ENCODE measurements at places on chromosomes 3 and 15.

DNA sequence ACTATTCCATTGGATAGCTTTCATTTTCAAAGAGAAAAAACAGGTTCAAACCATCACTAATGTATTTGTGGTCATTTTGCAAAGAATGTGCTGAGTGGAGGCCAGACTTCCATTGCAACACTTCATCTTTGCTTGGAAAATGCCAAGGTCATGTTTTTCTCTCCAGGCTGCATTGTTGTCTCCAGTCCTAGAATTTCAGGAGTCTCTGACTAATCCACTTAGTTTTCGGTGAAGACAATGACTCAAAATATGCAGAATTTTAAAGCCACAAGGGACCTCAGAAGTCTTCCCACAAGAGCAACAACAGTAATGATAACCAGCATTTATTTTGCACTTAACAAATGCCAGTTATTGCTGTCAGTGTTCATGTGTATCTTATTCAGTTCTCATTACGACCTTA, 277.0 kb downstream of the RYR3 start:
- no peak for DNase-seq

DNA sequence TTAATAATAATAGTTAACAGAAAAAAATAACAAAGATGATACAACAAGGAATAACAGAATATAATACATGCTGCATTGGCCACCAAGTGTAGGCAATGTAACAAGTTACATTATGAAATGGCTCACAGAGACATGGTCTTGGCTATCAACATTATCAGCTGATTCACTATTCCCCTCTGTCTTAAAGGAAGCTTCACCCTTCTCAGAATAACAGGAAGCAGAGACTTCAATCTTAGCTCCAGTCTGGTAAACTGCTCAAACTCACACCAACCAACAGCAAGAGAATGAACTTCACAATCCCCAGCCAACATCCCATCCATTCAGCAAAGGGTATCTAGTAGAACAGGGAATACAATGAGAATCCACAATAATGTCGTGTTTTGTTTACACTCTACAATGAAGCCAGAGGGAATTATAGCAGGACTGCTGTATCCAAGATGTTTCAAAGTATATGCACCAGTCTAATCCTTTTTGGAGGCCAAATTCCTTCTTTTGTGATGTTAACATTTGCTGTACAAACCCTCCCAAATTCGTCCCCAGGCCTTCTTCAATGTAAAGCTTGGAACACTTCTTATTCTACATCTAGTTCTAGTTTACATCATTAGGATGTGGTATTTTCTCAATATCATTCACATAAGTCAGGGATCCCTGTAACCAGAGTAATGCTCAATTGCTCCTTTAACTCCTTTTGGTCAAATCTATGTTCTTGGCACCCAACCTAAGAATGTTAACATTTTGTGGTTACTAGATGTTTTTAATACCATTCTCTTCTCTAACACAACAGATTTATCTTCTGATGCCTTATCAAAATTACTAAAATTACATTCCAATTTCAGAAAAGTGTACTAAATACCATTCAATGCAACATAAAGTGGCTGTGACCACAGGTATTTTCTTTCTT, 52.4 kb upstream of the CMSS1 start:
- DNase-seq: no peak

GRCh38 chr3:25038922-25039321, 389.1 kb upstream of the RARB start:
- no peak for DNase-seq

- DNase-seq: no peak
Observed at GRCh38 chr15:77527831-77528231, 104.9 kb downstream of the LINGO1 start.

- DNase-seq: no peak
Observed at GRCh38 chr3:122681284-122681973, 790 bp downstream of the PARP14 start.

GRCh38 chr3:65500398-65501306, 538.1 kb downstream of the MAGI1 start:
- no peak for DNase-seq

DNA sequence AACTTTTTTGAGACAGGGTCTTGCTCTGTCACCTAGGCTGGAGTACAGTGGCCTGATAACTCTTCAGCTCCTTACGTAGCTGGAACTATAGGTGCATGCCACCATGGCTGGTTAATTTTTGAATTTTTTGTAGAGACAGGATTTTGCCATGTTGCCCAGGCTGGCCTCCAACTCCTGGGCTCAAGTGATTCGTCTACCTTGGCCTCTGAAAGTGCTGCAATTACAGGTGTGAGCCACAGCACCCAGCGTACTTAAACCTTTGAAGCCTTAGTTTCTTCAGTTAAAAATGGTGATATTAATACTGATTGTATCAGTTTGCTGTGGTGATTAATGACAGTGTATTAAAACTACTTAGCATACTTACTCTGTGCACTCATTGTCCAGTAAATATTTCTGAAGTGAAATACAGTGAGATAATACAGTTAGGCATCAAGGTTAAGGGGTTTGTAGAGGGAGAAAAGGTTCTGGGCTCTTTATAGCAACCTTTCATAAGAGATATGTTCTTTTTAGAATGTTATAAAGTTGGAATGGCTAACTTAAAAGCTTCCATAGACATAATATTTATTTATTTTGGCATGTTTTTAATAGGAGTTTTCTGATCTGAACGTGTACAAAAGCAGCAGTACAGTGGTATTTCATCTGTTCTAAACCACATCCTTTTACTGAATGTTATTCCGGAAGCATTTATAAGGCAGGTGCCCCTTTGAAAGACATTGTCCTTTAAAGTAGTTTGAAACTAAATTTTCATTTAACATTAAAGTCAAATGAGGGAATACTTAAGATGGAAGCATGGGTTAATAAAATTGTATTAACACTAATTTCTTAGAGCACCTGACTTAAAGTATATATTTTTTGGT, 23.6 kb downstream of the NCK1 start:
- DNase-seq: no peak

DNA sequence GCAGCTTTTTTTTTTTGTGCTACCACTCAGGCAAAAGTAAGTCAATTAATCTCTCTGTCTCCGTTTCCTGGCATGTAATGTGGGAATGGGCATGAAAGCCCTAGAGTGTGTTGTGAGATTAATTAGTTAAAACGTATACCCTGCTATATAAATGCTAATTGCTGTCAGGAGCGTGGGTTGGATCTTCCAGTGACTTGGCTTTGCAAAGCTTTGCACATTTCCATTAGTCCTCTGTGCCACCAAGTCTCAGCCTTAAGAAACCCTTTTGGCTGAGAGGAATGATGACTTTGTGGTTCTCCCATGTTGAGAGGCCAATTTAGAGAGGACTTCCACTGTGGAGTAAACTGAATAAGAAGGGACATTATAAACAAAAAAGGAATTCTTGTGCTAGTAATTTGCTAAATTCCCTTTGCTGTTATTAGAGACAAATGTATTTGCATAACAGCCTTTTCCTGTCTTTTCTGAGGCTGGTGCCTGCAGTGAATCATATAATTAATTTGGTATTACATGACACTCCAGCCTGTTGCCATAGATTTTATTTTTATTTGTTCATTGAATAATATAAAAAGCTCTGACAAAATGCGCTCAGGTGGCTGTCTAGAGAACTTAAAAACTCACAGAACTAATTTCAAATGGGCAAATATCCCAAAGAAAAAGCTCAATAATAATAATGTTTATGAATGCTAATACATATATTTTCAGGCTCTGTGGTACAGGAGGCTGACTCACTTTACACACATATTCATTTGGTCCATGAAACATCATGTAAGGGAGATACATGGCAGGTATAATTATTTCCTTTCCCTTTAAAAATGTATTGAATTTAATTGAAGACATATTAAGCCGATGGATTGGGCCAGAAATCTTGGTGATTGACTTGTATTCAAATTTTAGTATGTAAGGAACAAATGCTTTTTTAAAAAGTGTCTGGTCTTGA, 82.7 kb downstream of the IL1RAP start:
- no peak for DNase-seq

DNA sequence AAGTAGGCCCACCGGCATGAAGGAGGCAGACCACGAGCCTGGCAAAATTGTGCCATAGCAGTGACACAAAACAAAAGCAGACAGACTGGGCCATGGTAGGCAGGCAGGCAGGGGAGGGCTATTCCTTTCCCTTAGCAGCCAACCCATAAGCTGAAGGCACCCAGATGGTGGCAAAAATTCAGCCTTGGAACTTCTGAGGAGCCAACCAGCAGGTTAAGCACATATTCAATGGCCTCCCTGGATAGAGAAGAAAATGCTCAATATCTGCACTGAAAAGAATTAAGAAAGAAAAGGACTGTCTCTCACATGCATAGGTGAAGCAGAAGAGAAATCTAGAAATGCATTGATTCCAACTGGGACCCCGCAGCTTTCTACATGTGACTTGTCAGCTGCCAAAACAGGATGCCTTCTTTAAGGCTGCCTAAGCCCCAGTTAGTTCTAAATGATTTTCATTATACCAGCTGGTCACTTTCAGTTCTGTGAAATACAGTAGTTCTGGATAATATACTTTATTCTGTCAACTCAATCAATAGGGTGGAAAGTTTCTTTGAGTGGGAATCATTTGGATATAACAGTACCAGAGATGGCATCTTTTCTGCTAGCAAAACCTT, 2.7 kb downstream of the PRICKLE2 start:
- no peak for DNase-seq

GRCh38 chr3:71262364-71263265, 320.9 kb downstream of the FOXP1 start:
- DNase-seq: no peak

DNA sequence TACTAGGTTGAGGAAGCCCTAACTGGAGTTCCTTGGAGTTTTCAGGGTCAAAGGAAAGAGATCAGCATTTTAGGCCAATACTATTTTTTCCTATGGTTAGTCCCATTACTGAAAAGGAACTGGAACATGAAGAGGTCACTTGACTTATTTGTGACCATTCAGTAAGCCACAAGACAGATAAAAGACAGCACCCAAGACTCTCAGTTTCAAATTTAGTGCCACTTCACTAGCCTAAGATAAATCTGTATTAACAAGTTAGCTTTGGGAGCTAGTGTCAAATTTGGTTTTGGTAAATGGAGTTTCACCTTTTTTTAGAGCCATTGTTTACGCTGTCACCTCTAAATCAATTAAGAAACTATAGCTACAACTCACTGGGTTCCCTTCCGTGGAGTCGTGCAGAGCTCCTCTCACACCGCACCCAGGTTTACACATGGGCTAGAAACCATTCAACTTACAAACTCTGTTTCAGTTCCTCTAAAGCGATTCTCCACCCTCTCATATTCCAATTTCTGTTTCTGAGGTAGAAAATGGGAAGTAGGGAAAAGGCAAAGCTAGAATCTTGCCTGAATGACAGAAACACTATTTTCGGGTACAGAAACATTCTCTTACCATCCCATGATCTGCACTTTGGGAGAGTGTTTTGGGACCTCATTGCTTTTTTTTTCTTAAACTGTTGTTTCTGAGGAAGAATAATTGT, 14.4 kb downstream of the CCDC32 start:
- DNase-seq: no peak

DNA sequence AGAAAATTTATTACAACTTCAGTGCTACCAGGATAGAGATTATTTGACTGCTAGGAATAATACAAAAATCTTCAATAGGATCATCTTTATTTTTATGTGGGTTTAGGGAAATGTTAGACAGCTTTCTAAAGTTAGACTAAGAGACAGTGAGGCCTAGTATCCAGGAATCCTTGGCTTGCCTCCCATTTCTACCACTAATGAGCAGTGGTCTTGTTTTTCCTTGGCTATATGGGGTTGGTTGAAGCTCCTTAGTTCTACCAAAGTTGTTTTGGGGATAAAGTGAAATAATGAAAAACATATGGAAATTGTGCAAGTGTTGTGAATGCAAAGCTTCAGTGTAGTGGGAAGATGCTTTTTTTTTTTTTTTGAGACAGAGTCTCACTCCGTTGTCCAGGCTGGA, 16.8 kb downstream of the AP4E1 start:
- no peak for DNase-seq

- DNase-seq: no peak
Observed at GRCh38 chr15:32034106-32034505, 3.8 kb downstream of the CHRNA7 start.

DNA sequence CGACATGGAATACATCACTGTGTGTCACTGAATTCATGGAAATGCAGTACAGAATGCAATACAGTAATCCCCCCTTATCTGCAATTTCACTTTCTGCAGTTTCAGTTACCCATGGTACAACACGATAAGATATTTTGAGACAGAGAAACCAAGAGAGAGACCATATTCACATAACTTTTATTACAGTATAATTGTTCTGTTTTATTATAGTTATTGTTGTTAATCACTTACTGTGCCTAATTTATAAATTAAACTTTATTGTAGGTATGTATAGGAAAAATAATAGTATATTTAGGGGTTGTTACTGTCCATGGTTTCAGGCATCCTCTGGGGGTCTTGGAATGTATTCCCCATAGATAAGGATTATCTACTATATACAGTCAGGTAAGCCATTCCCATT, 61.8 kb downstream of the MBNL1 start:
- DNase-seq: no peak

GRCh38 chr3:61894988-61895935, 333.9 kb downstream of the PTPRG start:
- DNase-seq: peak; percentile 72

DNA sequence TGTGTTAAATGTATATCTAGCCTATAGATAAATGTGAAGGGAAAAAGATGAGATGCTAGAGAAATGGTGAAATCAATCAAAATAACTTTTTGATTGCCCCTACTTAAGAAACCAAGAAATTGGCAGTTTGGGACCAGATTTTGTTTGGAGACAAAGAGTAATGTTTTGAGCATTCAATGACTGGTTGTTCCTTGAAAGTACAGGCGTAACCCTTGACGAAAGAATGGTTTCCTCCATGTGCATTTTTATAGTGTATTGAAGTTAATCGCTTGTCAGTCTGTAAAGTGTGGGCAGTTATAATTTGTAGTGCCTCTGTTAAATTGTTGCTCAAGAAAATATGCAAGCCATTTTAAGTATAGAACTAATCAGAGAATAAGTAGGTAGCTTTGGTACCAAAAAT, 1.2 kb downstream of the KIF23 start:
- DNase-seq: no peak

DNA sequence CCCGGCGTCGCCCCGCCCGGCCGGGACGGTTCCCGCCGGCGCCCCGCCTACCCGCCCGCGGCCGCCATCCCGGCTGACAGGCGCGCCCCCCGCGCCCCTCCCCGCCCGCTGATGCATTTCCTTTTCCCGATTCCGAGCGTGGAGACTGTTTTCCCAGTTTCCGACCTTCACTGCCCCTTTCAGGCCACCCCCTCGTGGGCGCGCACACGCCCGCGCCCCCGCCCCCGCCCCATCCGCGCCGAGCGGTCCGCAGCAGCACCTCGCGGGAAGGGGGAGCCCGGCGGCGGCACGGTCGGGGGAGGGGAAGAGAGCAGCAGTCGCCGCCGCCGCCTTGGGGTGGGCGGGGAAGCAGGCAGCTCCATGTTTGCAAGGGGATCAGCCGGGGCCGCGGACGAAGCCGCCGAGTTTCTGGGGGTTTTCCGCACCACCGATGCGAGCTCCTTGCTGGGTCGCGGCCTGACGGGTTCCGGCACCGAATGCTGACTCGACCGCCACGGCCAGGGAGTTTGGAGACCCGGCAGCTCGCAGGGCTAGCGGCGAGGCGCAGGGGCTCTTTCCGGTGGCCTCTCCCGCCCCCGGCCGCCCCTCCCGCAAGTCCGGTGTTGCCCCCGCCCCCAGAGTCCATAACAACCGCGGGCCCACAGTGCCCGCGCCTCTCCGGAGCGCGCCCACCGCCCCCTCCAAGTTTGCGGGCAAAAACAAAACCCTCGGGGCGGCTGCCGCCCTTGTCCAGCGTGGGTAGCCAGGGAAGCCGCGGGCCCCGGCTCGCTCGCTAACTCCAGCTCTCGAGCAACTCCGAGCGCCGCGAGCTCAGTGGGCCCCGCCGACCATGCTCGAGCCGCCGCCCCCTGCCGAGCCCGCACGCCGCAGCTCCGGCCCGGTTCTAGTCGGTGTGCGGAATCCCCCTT, 3.2 kb upstream of the SIN3A start:
- DNase-seq: no peak

GRCh38 chr3:127566833-127567232, 23.7 kb downstream of the TPRA1 start:
- DNase-seq: no peak
